ENCODE measurements at places on chromosomes 1 and 21.
A peak's percentile ranks its signal among the peaks of the same experiment; 100 is the strongest.

GRCh38 chr1:150066838-150067183, 765 bp upstream of the VPS45 start:
- peak overlapping the region; percentile 94 for H3K4me3 ChIP-seq
- H3K27ac ChIP-seq = peak overlapping the region; percentile 97

- no peaks in the 10 kb centered on the region for H3K36me3 ChIP-seq
- no peak overlapping the region for H3K27ac ChIP-seq
- peak overlapping the region; percentile 58 for H3K4me3 ChIP-seq
- no peak for DNase-seq
- peaks cover 3% of the 10 kb centered on the region for H3K4me1 ChIP-seq
- peaks cover 44% of the 10 kb centered on the region for H3K27me3 ChIP-seq
Measured at GRCh38 chr1:86155807-86156565, 586 bp downstream of the COL24A1 start.

DNA sequence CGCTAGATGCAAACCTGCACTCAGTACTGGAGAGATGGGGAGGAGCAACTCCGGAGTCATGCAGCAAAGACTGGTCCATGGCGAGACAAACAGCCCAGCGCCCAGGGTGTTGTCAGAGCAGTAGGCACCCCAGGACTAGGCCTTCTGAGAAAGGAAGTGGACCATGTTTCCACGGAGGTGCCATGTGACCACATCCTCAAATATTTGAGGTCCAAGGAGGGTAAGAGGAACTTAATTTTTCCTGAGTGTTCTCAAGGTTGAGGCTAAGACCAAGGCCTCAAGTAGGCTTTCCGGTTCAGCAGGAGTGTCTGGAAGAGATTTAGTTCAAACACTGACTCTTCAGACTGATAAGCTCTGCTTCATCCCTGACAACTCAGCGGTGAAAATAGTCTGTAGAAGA, 186.2 kb downstream of the RHOU start:
- peaks cover 14% of the 10 kb centered on the region for H3K27me3 ChIP-seq
- H3K4me1 ChIP-seq = no peaks in the 10 kb centered on the region
- no peak overlapping the region for H3K4me3 ChIP-seq
- no peak for DNase-seq

GRCh38 chr21:25406887-25407579, 200.2 kb downstream of the MRPL39 start:
- H3K27ac ChIP-seq = no peak overlapping the region
- no peak overlapping the region for H3K4me3 ChIP-seq
- peaks cover 7% of the 10 kb centered on the region for H3K36me3 ChIP-seq

DNA sequence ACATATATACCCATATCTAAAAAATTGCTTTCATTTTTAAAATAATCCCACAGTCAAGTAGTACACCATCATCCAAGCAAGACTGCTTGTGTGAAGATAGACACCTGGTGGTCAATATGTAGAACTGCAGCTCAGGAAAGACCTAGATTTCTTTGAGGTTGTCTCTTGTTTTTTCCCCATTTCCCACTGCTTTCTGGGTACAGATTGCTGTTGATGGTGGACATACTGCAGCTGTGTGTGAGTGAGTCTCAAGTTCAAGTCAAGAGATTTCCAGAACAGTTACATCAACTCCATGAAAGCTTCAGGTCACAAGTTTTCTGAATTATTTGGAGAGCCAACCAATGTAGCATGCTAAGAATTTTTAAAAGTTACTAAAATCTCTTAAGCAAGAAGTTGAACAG, 306.4 kb downstream of the DUSP10 start:
- no peak for DNase-seq
- no peaks in the 10 kb centered on the region for H3K36me3 ChIP-seq

GRCh38 chr1:940107-941014, 16.6 kb downstream of the SAMD11 start:
- peaks cover 3% of the 10 kb centered on the region for H3K4me1 ChIP-seq
- H3K4me3 ChIP-seq = no peak overlapping the region
- no peak for DNase-seq
- no peak overlapping the region for H3K27ac ChIP-seq

DNA sequence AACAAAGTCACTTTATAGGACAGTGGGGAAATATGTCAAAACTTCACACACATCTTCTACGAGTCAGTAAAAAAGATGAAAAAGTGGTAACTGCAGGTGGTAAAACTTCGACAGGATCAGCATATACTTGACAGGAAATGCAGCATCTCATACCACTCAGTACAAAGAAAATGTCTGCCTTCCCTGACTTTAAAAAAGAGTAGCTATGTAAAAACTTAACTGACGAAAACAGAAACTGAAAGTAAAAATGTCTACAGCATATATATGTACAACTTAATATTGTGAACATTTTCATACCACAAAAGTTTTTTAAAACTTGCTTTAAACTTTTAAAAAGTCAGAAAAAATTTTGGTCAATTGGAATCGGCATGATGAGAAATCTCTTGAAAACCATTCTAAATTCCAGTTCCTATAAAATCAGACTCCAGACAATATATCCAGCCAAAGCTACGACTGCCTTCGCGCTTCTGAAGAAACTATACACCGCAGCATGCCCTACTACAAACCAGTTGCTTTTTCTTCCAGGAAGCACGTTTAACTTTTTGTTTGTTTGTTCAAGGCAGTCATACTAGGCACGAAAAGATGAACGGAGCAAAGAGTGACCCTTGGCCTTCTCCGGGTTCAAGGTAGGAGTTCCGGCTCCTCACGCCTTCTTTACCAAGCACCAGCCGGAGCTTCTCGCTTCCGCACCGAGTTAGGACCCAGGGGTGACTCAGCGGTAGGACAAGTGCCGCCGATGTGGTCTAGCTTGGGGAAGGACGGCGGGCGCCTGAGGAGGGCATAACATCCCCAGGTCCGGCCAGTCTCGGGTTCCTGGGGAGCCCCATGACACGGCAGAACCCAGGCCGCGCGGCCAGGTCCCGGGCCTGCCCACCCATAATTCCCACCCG, 612 bp downstream of the PSMA5 start:
- H3K4me1 ChIP-seq = peaks cover 28% of the 10 kb centered on the region
- H3K27me3 ChIP-seq = no peaks in the 10 kb centered on the region
- DNase-seq = no peak
- peaks cover 41% of the 10 kb centered on the region for H3K36me3 ChIP-seq
- peak overlapping the region; percentile 97 for H3K27ac ChIP-seq
